Right atrium auricular region (tissue), 2 donors: ENCODE measurements at places on chromosomes 1 and 21. TPM values are rescaled to one million over a fixed set of nuclear protein-coding genes. Genes with fewer than 3 reads are reported as not detected.

MNDA gene
- total RNA-seq: 5.9 TPM

DNA sequence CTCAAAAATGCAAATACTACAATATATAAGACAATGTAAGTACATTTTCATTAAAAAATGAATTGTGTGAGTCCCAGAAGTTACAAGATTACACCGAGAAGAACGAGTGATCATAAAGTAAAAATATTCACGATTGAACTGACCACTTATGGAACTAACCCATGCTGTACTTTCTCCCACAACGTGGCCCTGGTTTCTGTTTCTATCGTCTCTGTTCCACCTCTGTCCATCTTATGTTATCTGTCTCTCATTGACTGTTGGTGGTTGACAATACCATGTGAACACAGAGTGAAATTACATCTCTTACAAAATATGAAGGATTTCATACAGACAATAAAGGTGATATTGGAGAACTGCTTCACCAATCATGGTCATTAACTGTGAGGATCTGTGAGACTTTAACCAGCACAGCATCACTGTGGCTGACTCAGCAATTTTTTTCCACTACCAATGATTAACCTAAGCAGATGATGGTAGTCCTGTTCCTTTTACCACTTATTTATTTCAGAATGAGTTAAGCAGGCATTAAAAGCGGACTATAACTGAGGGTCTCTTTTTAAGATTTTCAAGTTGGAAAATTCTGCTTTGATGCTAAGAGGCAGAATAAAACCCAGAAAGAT is 165.1 kb downstream of the TGFB2 start:
- DNase-seq: no peak

VAV3 gene
- 2.8 TPM for total RNA-seq

GRCh38 chr1:76871355-76871974 is 4.2 kb downstream of the ST6GALNAC5 start:
- DNase-seq: no peak

EXO1 gene
- total RNA-seq: 0.16 TPM

GRCh38 chr1:242651817-242652216 is 127.3 kb upstream of the PLD5 start:
- no peak for DNase-seq
